ENCODE measurements at places on chromosomes 11 and 22.

DNA sequence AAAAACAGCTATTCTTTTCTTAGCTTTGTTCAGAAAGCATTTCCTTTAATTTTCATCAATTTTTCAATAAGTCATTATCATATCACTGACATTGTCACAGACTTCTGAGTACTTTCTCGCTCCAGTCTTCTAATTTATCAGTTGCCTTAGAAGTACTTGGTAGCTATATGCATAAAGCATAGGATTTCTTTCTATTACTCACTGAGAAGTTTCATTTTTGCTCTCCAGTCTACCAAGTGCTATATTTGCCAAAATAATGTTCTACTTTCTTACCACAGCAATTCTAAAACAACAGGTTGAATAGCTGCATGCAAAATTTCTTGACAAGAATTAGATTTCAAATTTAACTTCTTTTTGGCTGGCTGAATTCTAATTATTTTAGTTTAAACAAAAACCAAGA, 116.3 kb downstream of the STK33 start:
- no peak for DNase-seq

DNA sequence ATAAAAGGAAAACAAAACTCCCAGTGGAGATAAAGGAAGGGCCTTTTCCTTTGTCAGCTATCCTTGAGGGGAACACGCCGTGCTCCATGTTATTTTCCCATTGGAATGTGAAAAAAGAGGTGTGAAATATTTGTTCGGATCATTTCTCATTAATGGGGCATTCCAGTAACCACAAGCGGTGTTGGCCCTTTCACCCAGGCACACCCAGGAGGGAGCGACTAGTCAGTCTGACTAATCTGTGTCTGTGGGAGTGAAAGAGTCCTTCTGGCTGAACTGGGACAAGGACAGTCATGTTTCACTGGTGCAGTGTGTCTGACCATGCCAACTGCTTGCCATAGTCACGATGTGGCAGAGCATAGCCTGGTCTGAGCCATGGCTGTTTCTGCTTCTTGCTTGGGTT, 13.0 kb upstream of the MYEOV start:
- DNase-seq = peak; percentile 35

DNA sequence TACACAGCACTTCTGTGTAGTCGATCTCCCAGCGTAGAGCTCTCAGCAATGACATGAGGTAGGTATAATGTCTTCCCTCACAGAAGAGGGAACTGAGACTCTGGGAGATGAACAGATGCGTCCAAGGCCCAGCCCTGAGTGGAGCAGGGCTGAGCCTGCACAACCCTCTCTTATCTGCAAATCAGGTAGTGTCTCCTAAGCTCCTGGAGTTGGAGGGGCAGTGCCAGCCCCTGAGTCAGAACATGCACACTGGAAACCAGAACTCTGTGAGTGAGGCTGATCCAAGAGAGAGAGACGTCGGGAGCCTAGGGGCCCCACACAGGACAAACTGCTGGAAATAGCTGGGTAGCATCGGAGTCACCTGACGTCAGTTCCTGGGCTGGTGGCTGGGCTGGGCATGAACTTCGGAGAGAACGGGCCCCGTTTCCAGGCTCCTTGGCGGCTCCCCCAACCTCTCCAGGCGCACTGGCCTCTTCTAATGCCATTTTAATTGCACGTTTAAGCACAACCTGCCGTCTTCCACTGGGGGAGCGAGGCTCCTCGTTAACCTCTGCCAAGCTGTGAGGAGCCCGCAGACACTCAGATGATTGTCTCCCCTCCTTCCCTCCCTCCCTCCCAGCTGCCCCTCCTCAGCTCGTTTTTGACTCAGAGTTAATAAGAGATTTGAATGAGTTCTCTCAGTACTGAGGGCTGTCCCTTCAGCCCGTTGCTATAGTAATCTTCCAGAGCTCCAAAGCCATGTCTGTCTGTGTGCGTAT, 191.2 kb upstream of the TBCEL start:
- DNase-seq = no peak

DNA sequence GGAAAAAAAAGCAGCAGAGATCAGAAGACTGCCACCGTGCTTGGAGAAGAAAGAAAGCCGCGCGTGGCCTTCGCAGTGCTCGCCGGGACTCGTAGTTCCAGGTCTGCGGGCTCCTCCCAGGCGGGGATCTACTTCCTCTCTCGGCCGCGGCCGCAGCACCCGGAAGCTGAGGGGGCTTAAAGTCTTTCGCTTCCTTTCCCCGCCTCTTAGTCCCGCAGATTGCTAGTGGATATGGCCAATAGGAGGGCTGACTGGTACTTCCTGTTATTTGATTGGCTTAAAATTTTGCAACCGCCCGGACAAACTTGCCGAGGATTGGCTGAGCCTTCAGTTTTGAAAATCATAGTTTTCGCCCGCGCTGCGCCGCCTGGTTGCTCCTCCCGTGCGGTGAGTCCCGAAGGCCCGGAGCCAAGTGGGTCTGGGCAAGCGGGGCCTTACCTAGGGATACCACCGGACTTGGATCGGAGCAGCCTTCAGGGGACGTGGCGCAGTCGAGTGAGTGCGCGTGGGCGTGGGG, at the start of gene INCENP:
INCENP (plus strand) TSS at position 343 of the 517 bp plus-strand sequence. CDS start 4,151 bp downstream, outside the sequence.
- DNase-seq = peak; percentile 98

GRCh38 chr11:65617136-65617850, 1.7 kb downstream of the PCNX3 start:
- DNase-seq = no peak

DNA sequence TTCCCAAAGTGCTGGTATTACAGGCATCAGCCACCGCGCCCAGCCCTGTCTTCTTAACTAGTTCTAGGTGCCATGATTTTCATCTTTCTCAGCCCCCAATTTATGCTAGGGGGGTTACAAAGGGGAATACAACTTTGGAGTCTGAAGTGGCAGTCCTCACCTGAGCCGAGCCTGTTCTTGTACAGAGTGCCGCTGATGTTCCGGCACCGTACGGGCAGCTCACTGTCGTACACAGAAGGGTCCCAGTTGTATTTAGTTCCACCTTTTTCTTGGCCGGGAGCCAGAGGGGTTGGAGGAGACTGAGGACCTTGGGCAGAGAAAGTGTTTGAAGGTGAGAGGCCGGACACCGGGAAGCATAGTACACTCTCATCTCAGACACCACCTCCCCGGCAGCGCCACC, 7.3 kb downstream of the DEAF1 start:
- no peak for DNase-seq

GRCh38 chr22:41862160-41862529, 29.2 kb downstream of the SREBF2 start:
- DNase-seq = peak; percentile 27

GRCh38 chr11:120197977-120198376, 12.9 kb upstream of the OAF start:
- no peak for DNase-seq

- DNase-seq = no peak
Observed at GRCh38 chr22:17164392-17165024, 5.4 kb upstream of the HDHD5 start.

GRCh38 chr11:2477254-2477653, 32.4 kb downstream of the KCNQ1 start:
- DNase-seq = no peak

DNA sequence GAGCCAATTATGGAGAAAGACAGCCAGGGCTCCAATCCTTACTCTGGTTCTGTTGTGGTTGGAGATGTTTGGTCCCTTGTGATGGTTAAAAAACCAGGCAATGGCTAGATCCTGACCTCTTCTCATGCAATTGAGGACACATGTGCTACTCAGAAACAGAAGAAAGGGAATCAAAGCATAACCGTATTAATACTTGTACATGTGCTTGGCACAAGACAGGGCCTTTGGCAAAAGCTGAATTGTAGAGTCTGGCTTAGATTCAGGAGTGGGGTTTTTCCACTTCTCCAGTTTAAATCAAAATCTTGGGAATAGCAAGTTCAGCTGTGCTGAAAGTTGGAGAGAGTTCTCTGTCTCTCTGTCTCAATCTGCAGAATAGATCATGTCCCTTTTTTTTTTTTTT, 80.1 kb upstream of the E2F8 start:
- peak; percentile 18 for DNase-seq

- no peak for DNase-seq
Observed at GRCh38 chr11:76263166-76263565, 56.9 kb upstream of the WNT11 start.

DNA sequence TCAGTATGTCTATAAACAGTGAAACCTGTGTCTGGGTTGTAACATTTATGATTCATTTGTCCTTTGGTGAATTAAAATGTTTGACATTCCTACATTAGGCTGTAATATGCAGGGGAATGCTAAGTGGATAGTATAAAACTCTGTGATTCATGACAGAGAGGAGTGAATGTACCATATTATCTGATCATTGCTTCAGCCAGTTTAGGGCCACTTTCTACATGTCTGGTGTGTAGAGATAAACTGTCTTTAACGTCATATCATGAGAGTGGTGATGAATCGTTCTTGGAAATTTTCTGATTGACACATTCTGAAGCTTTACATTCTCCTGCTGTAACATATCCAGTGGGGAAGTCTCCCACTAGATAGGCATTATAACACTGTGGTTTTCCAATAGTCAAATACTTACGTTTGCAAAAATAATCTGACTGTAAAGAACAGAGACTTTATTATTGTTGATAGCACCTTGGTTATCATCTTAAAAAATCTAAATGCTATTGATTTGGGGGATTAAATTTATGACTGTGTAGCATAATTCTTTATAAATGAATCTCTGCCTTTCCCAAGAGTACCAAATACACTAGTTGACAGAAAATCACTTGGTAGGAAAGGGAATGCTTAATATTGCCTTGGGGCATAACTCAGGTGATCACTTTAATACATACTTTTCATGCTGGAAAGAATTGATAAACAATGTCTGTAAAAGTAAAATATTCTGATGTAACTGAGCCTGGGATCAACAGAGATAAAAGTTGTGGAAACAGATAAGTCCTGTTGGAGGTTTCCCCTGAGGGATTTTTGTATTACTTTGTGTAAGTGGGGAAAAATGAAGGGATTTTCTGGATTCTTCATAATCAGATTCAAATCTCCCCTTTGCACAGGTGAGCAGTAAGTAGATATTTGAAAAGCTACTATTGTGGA, 427.9 kb downstream of the JRKL start:
- no peak for DNase-seq

- DNase-seq = peak; percentile 34
Observed at GRCh38 chr11:29272019-29272654, 744.7 kb downstream of the KCNA4 start.

All from fibroblast of gingiva (primary cell).